ENCODE measurements at places on chromosomes 5 and 9.
A peak's percentile ranks its signal among the peaks of the same experiment; 100 is the strongest.

DNA sequence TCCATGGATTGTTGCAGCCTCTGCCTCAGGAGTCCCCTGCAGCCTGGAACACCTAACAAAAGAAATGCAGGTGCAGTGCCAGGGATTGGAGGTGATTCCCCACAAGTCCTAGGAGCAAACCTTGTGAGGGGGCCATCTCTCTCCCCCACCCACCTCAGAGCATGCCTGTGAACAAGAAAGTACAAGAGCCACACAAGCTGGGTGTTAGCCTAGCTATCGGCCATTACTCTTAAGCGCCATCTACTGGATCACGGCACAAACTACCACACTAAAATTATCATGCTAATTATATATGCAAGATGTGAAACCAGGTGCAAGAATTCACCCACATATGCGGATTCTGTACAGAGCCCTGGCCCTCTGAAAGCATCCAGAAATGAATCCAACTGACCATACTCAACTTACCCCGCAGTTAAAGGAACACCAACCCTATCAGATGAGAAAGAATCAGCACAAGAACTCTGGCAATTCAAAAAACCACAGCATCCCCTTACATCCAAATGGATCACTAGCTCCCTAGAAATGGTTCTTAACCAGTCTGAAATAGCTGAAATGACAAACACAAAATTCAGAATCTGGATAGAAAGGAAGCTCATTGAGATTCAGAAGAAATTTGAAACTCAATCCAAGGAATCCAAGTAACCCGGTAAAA is 16.5 kb upstream of the PRSS3 start:
- H3K4me1 ChIP-seq = no peaks in the 10 kb centered on the region
- no peaks in the 10 kb centered on the region for H3K36me3 ChIP-seq
- peak; percentile 55 for DNase-seq

DNA sequence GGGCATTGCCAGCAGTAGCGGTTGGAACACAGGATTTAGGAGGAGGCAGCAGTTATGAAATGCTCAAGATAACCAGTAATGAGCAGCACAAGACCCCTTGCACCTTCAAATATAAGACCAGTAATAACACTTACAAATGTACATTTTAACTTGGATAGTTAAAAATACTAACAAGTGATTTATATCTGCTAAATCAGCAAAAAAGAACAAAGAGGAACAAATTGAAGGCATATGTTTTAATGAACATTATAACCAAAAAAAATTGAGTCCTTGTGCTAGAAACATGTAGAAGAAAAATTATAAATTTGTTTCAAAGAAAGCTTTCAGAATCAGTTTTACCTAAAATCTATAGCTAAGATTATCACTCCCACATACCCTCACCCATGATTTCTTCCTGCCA is 52.0 kb downstream of the ALDH7A1 start:
- no peaks in the 10 kb centered on the region for H3K4me1 ChIP-seq
- H3K36me3 ChIP-seq = no peaks in the 10 kb centered on the region

- no peaks in the 10 kb centered on the region for H3K27me3 ChIP-seq
- H3K27ac ChIP-seq = no peak overlapping the region
- DNase-seq = no peak
- no peak overlapping the region for H3K4me3 ChIP-seq
Observed at GRCh38 chr9:99437145-99437544, 215.1 kb downstream of the SEC61B start.

GRCh38 chr9:93686880-93687236 is 110.5 kb downstream of the PHF2 start:
- no peaks in the 10 kb centered on the region for H3K36me3 ChIP-seq
- DNase-seq = no peak
- H3K27me3 ChIP-seq = no peaks in the 10 kb centered on the region
- no peak overlapping the region for H3K4me3 ChIP-seq

GRCh38 chr9:91195372-91196012 is 166.2 kb downstream of the AUH start:
- peaks cover 32% of the 10 kb centered on the region for H3K4me1 ChIP-seq
- no peaks in the 10 kb centered on the region for H3K36me3 ChIP-seq
- H3K4me3 ChIP-seq = no peak overlapping the region
- DNase-seq = no peak
- no peaks in the 10 kb centered on the region for H3K27me3 ChIP-seq
- no peak overlapping the region for H3K27ac ChIP-seq

DNA sequence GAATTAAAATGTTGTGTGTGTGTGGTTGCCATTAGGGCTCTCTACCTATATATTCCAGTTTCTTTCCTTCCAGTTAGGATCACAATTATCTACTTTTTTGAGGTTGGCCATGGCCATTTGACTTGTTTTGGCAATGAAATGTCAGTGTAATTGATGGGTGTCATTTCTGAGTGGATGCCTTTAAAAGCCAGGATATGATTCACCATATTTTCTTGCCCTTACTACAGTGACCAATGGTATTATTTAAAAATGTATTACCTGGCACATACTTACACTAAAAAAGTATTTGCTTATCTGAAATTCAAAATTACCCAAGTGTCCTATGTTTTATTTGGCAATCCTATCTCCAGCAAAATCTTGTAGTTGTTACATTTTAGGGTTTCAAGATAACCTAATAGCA is 258.7 kb upstream of the ACTBL2 start:
- H3K27ac ChIP-seq = no peak overlapping the region
- peaks cover 4% of the 10 kb centered on the region for H3K27me3 ChIP-seq
- DNase-seq = no peak
- H3K4me3 ChIP-seq = no peak overlapping the region
- no peaks in the 10 kb centered on the region for H3K36me3 ChIP-seq
